ENCODE measurements at places on chromosomes 11 and 22.

- DNase-seq, result no peak
Measured at GRCh38 chr22:37043828-37044538, 7.6 kb upstream of the KCTD17 start.

DNA sequence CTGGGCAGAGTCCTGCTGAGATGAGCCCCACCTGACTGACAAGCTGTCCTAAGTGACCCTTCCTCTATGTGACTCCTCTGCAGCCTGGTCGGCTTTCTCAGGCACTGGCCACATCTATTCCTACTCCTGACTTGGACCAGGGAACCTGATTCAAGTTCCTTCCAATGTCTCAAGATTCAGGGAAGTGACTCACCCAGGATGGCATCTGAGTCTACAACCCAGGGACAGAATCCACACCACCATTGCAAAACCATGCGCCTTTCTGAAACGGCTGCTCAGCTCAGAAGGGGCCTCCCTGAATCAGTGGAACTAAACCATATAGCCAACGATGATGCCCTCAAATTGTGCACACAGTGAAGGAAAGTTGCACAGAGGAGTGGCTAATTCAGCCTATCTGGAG is 63.9 kb upstream of the CSNK2A3 start:
- peak; percentile 25 for DNase-seq

DNA sequence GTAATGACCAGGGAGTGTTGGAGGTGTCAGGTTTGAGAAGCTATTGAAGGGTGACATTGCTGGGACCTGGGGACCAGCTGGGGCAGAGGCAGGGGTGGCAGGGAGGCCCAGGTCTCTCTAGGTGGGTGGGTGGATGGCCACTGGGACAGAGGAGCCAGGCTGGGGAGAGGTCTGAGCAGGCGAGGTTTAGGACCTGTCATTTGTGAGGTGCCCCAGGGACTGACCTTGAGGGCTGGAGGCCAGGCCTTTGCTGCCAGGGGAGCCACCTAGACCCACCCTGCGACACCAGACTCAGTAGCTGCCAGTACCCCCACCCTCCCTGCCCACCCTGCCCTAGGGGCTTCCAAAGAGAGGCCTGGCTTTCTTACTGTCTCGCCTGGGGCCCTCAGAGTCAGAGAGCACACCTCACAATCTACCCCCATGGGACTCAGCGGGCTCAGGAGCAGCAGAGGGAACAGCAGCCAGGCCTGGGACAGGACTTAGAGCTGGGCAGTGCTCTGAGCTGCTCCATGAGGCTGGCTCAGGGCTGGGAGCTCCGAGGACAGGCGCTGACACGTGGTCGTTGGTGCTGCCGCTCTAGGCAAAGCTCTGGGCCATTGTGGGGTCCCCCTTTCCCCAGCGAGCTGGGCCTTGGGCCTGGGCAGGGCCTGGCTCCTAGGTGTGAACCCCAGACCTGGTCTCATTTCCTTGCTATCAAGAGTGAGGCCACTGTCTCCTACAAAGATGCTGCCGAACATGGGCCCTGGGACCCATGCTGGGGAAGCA is 28.6 kb upstream of the PPARA start:
- no peak for DNase-seq

- no peak for DNase-seq
Measured at GRCh38 chr11:288478-289397, at the start of gene PGGHG. PGGHG (plus strand) TSS chr11:289126; CDS start chr11:289817, 691 bp downstream.

DNA sequence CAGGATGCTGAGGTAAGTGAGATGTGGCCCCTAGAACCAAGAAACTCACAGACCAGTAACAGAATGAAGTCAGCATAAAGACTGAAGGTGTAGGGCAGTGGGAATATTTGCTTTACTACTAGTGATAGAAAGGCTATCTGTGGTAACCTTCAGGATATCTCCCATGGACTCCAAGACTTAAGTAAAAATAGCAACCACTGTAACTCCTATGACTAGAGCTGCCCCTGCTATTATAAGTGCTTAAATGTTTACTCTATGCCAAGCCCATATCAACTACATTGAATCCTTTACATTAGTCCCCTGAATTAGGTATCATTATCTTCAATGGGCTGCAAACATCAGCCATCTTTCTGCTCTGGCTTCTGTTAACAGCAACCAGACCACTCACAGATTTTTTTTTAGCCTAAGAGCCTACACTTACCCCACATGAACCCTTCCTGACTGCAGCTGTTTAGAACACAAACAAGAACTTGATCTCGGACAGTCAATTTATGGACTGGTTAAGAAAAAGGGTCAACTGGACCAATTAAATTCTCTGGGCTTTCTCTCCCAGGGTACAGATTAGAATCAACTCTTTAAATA is 335.1 kb upstream of the API5 start:
- no peak for DNase-seq

DNA sequence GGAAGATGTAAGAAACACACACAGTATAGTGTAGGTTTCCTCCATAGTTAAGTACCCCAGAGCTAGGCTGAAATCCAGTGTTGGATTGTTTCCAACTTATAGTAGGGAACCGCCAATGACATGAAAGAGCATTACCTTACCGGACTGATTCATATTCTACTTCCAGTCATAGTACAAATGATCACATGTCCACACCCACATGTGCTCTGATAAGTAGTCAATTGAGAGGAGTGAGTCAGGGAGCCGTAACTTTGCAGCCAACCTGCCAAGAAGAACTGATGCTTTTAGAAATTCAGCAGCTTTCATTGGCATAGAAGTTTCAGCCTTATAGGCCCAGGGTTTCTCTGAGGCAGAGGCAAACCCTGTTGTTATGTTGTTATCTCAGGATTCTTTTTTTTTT is 240.6 kb downstream of the ETS1 start:
- no peak for DNase-seq

- no peak for DNase-seq
Measured at GRCh38 chr11:14768526-14769188, 123.4 kb downstream of the CYP2R1 start.

GRCh38 chr11:44530413-44531115 is 34.9 kb upstream of the CD82 start:
- DNase-seq, result no peak

- DNase-seq, result peak; percentile 60
Measured at GRCh38 chr11:64036087-64037026, 626 bp downstream of the FLRT1 start.

GRCh38 chr22:46734830-46735453 is 3.1 kb downstream of the CERK start:
- DNase-seq, result no peak

GRCh38 chr11:7696424-7696823 is 9.9 kb downstream of the OVCH2 start:
- DNase-seq, result no peak

DNA sequence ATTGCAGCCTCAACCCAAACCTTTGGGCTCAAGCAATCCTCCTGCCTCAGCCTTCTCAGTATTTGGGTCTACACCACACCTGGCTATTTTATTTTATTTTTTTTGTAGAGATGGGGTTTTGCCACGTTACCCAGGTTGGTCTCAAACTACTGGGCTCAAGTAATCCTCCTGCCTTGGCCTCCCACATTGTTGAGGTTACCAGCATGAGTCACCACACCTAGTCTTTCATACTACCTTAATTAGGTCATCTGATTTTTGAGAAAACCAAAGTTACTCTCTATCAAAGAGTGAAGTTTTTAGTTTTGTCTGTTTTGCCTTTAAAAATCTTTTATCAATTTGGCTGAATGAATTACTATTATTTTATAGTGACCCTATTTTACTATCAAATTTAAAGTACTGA is 335.6 kb upstream of the LRRC4C start:
- DNase-seq, result no peak

GRCh38 chr11:15576769-15577168 is 462.0 kb downstream of the INSC start:
- DNase-seq, result no peak

- DNase-seq, result no peak
Measured at GRCh38 chr22:44573451-44573850, 75.4 kb upstream of the RTL6 start.

DNA sequence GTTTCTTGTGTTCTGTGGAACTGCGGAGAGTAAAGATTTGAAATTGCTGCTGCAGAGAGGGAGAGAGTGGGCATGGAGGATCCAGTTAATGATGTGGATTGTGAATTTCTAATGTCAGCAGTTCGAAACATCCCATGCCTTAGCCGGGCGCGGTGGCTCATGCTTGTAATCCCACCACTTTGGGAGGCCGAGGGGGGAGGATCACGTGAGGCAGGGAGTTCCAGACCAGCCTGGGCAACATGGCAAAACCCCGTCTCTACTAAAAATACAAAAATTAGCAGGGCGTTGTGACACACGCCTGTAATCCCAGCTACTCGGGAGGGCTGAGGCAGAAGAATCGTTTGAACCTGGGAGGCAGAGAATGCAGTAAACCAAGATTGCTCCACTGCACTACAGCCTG is 1.1 kb upstream of the CAVIN3 start:
- DNase-seq, result no peak

GRCh38 chr11:62152245-62153086 is 28.7 kb downstream of the INCENP start:
- DNase-seq, result no peak

Data from T1000 (cell line).